ENCODE measurements at places on chromosomes 11 and 22. TPM values are rescaled to one million over a fixed set of nuclear protein-coding genes. Genes with fewer than 3 reads are reported as not detected.

GRCh38 chr11:108959874-108960273 lies 295.0 kb downstream of the DDX10 start:
- no peak for DNase-seq

- peak; percentile 48 for DNase-seq
Measured at GRCh38 chr22:31044262-31044861, 36.8 kb upstream of the SMTN start.

DNA sequence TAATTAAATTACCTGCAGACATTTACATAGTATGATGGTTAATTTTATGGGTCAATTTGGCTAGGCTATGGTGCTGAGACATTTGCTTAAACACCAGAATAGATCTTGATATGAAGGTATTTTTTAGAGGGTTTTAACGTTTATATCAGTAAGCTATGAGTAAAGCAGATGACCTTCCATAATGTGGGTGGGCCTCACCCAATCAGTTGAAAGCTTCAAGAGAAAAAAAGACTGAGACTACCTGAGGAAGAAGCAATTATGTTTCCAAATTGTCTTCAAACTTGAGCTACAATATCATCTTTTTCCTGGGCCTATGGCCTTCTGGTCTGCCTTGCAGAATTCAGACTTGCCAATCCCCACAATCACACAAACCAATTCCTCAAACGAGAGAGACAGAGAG lies 498.8 kb upstream of the API5 start:
- DNase-seq: no peak

DNA sequence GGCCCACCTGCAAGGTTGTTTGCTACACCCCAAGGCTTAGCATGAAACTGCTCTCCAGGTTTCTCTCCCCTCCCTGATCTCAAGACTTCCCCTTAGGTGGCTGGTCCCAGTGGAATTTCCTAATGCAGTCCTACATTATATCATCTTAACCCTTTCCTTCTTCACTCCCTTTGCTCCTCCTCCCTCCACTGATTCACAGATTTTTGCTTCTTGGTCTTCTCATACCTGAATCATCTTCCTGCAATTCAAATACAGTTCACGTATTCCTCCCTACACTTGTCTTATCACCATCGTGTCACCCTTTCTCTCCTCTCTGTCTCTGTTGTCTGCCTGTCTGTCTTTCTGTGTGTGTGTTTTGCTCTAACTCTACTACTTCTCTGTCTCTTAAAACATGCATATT lies 17.0 kb downstream of the MMP10 start:
- no peak for DNase-seq

DNA sequence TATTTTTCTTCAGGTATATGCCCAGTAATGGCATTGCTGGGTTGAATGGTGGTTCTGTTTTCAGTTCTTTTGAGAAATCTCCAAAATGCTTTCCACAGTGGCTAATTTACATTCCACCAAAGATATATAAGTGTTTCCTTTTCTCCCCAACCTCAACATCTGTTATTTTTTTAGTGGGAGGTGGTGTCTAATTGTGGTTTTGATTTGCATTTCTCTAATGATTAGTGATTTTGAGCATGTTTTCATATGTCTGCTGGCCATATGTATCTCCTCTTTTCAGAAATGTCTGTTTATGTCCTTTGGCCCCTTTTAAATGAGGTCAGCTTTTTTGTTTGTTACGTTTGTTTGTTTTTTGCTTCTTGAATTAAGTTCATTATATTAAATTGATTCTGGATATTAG lies 760.2 kb downstream of the KCNA4 start:
- no peak for DNase-seq

DNA sequence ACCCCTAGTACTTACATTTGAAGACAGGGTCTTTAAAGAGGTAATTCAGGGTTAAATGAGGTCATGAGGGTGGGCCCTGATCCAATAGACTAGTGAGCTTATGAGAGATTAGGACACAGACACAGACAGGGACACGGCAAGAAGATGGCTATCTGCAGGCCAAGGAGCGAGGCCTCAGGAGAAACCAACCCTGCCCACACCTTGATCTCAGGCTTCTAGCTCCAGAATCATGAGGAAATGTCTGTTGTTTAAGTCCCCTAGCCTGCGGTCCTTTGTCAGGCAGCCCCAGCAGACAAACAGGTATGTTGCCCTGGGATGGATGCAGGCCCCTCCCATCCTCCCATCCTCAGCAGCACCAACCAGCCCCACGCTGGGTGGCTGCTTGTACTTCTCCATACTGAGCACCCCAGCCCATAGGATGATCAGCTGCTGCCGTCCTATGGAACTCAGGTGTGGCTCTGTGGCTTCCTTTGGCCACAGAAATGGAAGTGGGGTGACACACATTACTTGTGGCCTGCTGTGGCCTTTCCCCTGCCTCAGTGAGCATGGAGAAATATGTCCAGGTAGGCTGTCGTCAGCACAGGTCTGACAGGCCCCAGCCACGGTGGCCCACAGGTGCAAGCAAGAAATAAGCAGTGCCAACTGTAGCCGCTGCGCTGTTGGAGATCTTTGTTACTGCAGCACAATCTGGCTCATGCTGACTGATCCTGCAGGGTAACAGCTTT lies 7.9 kb downstream of the GNB1L start:
- DNase-seq: no peak

DNA sequence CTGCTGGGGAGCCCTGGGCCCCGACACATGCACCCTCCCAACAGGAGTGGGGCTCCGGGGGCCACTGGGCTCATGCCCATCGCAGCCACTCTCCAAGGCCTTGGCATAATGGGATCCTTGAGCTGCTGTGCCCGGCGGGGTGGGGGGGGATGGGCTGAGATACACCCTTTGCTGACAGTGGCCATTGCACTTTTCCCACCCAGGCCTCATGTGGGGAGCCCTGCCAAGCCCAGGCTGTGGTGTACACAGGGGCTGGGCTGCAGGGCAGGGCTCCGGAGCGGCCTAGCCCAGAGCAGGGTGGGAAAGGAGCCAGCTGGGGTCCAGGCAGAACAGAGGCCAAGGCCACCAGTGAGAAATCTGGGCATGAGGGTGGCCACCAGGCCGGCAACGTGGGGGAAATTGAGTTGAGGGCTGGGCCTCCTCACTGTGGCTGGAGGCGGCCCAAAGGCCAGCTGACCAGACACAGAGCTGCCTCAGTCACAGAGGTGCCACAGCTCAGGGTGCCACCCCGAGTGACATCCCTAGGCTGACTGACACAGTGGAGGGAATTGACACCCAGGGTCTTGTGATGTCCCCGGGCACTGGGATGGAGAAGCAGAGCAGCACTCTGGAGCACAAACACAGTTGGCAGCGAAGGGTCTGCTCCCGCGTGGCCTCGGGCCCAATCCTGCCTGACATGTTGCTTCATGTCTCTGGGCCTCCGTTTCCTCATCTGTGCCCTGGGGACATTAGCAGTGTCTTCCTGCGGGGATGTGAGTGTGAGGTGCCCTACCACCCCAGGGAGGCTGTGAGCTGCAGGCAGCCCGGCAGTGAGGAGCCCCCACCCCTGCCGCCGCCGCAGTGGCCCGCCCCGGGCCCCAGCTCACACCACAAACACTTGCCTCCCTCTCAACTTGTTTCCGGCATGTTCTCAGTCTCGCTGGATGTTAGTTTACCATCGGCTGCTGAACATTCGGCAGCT lies 30.4 kb downstream of the RTN4R start:
- no peak for DNase-seq

Gene MAJIN
- total RNA-seq: not detected

- DNase-seq: no peak
Measured at GRCh38 chr11:71425409-71425808, 22.8 kb downstream of the DHCR7 start.

DNA sequence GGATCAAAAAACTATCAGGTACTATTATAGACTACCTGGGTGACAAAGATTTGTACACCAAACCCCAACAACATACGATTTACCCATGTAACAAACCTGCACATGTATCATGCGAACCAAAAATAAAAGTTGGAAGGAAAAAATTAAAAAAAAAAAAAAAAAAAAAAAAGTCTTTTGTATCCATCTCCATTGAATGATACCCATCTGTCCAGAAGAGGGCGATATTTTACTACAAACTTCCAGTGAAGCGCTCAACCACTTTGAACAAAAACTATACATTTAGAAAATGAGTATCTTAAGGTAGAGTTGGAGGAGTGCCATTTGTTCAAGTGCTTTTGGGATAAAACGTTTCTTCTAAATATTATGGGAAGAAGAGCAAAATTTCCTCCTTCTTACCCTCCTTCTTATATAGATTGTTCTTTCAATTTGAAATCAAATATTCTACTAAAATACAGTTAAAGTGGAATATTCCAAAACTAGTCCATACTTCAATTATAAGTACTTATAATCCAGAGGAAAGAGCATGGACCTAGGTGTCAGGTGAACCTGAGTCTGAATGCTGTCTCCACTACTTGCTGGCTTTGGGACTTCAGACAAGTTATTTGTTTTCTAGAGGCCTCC lies 23.3 kb downstream of the ARL14EP start:
- no peak for DNase-seq

- no peak for DNase-seq
Measured at GRCh38 chr11:16997624-16998023, 16.6 kb downstream of the PLEKHA7 start.

DNA sequence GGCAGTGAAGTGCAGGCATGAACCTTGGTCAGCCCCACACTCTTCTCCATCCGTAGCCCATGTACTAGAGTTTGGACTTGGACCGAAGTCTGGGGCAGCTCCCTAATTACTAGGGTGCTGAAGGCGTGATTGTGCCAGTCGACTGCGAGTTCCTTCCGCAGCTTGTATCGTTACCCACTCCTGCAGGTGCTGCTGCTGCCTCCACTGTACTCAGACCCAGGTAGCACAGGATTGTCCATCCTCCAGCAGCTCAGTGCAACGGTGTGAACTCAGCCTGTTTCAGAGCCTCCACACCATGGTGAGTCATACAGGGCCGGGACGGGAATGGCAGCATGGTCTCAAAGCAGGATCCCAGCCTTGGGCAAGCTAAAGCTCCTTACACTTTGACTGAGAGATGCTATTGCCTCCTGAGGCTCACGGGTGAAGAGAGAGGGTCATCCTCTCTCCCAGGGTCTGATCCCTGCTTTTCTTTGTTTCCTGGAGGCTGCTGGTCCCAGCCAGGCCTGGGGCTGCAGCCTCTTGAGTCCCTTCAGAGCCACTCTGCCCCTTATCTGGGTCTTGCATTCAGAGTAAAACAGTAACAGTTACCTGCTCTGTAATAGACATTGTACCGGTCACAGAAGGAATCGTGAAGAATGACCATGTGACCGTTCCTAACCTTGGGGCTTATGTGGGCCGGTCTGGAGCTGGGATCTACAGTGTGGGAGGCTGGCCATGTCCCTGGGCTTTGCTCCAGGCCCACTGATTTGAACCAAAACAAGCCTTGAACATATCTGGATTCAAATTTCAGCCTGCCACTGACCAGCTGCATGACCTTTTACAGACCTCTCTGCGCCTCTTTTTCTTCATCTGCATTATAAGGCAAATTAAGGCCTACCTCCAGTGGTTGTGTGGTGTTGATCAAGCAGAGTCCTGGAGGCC lies 1.7 kb downstream of the TKFC start:
- DNase-seq: no peak

Gene ENTHD1
- not detected for total RNA-seq

Gene TSGA10IP
- not detected for total RNA-seq

Gene OR5P2
- total RNA-seq: not detected

Gene JAML
- 35.9 TPM for total RNA-seq

Gene MCAM
- 622 TPM for total RNA-seq

Gene DEFB131B
- not detected for total RNA-seq

DNA sequence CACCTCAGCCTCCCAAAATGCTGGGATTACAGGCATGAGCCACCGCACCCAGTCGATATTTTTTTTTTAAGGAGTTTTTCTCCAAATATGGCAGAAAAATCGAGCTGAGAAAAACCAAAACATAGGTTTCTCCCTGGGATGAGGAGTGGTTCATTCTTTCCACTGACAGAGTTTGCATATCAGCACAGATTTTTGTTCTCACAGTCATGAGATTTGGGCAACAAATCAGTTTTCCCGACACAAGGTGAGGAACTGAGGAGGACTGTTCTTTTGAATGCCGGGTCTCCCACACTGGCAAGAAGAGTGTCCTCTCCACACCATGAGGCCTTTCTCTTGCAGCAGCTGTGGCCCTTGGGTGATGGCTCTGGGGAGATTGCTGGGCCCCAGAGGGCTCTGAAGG lies 3.8 kb upstream of the EHD1 start:
- DNase-seq: no peak

DNA sequence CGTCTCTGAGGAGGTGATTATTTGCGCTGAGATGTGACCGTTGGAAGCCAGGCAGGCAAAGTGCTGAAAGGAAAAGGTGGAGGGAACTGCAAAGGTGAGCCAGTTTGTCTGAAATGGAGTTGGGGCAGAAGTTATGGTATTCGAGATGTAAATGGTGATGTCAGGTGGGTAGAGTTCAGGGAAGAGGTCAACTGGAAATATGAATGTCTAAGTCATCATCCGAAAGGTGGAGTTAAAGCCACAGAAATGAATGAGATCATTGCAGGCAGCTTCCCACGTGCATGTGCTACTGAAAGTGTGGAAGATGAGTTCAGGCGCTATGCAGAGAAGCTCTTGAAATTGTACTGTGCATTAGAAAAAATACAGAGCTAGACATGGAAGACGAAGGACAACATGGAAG lies 2.2 kb upstream of the BPIFC start:
- no peak for DNase-seq

Gene RBMXL2
- total RNA-seq: not detected

Gene SHANK2
- 6.7 TPM for total RNA-seq

DNA sequence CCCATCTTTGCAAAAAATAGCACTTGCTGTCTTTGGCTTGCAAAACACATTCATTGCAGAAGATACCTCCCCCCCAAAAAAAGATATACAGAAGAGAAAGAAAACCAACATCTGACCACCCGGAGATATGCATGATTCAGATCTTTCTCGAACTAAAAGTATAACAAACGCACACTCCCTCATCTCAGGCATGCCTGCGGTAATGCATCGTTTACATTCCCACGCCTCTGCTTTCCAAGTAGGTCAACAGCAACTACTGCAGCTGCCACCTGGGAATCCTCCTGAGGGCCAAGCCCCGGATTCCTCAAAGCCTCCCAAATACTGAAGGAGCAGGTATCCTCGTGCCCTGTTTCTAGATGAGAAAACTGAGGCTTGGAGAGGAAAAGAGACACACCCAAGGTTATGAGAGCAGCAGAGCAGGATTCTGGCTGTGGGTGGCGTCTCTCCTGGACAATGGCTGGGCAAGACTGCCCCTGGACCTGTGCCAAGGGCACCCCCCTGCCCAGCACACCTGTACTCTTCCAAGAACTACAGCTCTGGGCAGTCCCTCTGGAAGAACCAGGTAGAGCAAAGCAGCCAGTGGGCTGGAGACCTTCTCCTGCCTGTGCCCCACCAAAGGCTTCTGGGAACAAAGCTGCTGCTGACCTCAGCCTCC lies 38.1 kb downstream of the NUP50 start:
- DNase-seq: no peak

All from omental fat pad (tissue), 4 donors.